Progenitor cell of endocrine pancreas (in vitro differentiated cells): ENCODE measurements at places on chromosomes 1 and 21. TPM values are rescaled to one million over a fixed set of nuclear protein-coding genes. Genes with fewer than 3 reads are reported as not detected.

DNA sequence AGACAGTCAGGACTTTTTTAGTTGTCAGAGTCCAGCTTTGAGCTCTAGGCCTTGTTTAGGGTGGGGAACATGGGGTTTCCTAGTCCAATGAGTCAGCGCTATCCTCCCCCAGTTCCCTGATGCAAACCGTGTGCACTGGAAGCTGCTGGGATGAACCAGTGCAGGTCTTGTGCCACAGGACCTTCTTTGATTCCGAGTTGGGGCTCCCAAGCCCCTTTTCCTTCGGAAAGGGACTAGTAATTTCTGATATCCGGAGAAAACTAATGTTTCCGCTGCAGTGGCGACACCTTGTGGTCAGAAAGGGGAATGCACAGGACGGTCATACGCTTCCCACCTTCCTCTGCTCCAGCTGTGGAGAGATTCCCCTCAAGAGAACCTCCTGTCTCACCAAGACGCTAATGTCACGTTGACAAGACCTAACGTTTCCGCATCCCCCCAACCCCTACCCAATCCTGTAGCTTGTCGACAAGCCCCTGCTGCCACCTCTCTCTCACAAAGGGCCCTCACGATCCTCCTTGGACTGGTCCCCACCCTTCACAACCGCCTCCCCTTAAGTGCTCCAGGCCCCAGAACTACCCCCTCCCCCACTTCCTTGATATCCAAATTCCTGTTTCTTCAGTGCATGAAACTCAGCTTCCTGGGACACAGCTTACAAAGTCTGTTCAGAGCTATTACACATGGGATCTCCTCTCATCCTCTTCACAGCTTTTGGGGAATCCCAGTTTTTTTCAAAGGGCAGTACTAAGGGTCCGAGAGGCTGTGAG is 30.9 kb downstream of the GPA33 start:
- peaks cover 13% of the 10 kb centered on the region for H3K27me3 ChIP-seq
- H3K4me3 ChIP-seq: no peak overlapping the region
- H3K4me1 ChIP-seq: no peaks in the 10 kb centered on the region
- H3K27ac ChIP-seq: no peak overlapping the region

DNA sequence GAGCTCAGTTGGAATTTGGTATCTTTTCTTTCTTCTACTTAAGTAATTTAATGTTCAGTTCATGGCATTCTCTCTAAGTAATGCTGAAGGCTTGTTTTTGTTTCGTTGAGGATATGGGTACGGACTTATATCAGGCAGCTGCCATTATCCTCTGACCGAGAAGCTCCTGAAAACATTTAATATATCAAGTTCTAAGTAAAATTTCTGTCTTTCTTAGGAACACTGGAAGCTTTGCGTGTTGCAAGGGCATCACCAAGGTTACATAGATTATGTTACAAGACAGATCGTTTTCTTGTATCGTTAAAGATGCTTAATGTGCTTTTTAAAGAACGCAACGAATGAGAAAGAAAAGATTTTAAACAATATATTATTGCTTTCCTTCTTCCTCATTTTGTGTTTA is 1.0 kb upstream of the GALNT2 start:
- H3K36me3 ChIP-seq: no peaks in the 10 kb centered on the region
- H3K27ac ChIP-seq: peak overlapping the region; percentile 91
- DNase-seq: no peak

DNA sequence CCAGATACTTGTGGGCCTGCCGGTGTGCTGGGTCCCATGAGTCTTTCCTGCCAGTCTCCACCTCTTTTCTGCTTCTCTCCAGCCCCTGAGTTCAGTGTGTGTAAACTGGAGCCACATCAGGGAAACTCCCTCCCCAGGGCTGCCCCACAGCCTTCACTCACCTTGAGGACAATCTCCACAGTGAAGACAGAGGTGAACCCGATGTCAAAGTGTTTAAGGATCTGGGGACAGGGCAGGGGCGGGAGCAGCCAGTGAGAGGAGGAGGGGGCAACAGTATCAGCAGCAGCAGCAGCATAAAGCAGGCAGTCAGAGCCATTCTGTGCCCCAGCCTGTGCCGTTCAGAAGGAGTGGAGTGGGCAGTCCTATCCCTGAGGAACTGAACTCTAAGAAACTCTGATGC is 43.2 kb downstream of the CACNA1S start:
- H3K4me1 ChIP-seq: peaks cover 5% of the 10 kb centered on the region
- H3K4me3 ChIP-seq: no peak overlapping the region
- no peak overlapping the region for H3K27ac ChIP-seq
- H3K36me3 ChIP-seq: no peaks in the 10 kb centered on the region
- DNase-seq: no peak

DNA sequence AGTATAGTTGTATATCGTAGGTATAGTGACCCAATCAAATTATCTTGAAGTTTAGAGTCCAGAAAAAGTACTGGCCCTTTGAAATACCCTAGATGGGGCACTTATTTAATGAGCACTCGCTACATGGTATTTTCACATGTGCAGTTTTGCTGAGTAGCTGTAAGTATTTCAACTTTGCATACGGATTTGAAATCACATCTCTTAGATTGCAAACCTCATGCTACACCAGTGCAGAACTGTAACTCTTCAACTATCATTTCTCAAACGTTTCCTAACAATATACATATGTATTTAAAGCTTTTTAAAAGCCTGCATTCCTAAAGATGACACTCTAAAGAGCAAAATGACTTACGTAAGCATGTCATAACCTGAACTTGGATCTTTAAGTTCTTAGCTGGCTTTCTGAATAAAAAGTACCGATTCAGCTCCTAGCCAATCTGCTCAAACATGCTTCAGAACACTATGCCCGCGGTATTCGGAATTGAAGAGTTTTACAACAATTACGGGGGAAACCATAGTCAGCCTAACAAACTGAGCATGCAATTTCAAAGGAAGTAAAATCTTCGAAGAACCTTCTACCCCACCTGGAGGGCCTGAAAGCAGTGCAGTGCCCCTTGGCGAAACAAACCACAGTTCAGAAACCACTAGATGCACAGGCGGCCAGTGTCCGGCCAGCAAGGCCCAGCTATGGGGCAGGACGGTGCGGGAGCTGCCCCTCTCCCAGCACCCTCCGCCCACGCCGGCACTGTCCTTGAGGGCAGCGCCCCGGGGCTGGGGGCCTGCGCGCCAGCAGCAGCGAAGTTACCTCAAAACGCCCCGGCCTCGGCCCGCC is 863 bp downstream of the FH start:
- H3K36me3 ChIP-seq: peaks cover 10% of the 10 kb centered on the region
- peaks cover 22% of the 10 kb centered on the region for H3K4me1 ChIP-seq
- no peaks in the 10 kb centered on the region for H3K27me3 ChIP-seq
- H3K27ac ChIP-seq: peak overlapping the region; percentile 83
- DNase-seq: no peak

The LTN1 gene
- total RNA-seq: 27.0 and 29.2 TPM in 2 replicates

DNA sequence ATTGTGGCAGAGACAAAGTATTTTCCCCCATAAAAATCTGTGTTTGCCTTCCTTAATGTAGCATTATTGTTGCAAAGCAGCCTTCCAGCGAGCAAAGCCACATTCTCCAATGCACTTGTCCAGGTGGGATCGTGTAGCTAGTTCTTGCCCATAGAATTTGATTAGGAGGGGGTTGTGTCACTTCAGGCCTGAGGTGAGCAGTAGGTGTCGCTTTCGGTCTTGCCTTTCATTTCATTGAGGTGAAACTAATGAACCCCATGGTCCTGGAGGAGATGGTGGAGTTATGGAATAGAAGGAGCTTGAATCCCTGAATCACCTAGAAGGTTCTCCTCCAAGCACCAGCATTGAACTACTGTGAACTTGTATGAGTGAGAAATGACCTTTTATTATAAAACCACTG is 318.9 kb upstream of the PBX1 start:
- no peak overlapping the region for H3K4me3 ChIP-seq
- no peaks in the 10 kb centered on the region for H3K27me3 ChIP-seq
- DNase-seq: no peak
- H3K36me3 ChIP-seq: no peaks in the 10 kb centered on the region
- no peaks in the 10 kb centered on the region for H3K4me1 ChIP-seq

- H3K4me3 ChIP-seq: no peak overlapping the region
- peaks cover 13% of the 10 kb centered on the region for H3K36me3 ChIP-seq
- H3K27ac ChIP-seq: peak overlapping the region; percentile 60
- H3K4me1 ChIP-seq: peaks cover 24% of the 10 kb centered on the region
- no peaks in the 10 kb centered on the region for H3K27me3 ChIP-seq
These were observed 8.7 kb upstream of the SNAPIN start for GRCh38 chr1:153649863-153650235.

- no peak overlapping the region for H3K27ac ChIP-seq
- no peaks in the 10 kb centered on the region for H3K4me1 ChIP-seq
- no peaks in the 10 kb centered on the region for H3K36me3 ChIP-seq
These were observed 72.9 kb downstream of the UBE2T start for GRCh38 chr1:202268817-202269216.

The AMPD1 gene
- total RNA-seq: not detected in 2 replicates

The KISS1 gene
- not detected in 2 replicates for total RNA-seq

The CADM3 gene
- 7.1 and 8.9 TPM in 2 replicates for total RNA-seq

The STK40 gene
- total RNA-seq: 34.6 and 42.0 TPM in 2 replicates

DNA sequence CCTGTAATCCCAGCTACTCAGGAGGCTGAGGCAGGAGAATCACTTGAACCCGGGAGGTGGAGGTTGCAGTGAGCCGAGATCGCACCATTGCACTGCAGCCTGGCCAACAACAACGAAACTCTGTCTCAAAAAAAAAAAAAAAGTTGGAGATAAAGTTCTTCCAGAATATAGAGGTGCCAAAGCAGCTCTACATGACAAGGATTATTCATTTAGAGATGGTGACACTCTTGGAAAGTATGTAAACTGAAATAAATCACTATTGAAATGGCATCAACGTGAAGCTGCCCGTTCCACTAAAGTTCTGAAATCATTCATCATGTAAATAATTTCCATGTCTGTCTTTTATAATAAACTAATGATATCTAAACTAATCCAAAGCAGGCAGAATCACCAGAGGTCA is 14.9 kb downstream of the EIF4G3 start:
- H3K27me3 ChIP-seq: no peaks in the 10 kb centered on the region
- H3K4me3 ChIP-seq: no peak overlapping the region
- no peak for DNase-seq
- H3K36me3 ChIP-seq: peaks cover 37% of the 10 kb centered on the region
- H3K27ac ChIP-seq: no peak overlapping the region

DNA sequence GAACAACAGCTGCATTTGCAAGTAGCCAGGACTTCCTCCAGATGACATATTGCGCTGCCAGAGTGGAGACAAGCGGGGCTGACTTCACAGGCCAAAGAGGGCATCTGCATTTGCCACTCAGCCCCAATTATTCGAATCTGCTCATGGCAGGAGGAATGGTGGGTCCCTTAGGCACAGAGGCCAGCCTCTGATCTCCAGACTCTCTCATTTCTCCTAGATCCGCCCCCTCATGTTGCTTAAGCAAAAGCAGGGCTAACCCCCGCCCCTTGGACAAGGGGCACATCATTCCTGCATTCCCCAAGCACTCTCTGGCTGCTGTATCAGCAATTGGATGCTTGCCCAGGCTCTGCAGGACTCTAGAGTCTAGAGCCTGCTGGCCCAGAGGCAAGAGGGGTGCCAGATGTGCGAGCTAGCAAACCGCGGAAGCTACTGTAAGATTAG is 262.4 kb downstream of the ST6GALNAC3 start:
- H3K4me3 ChIP-seq: no peak overlapping the region
- no peaks in the 10 kb centered on the region for H3K4me1 ChIP-seq
- H3K36me3 ChIP-seq: no peaks in the 10 kb centered on the region

The RGS13 gene
- not detected in 2 replicates for total RNA-seq

The BARHL2 gene
- not detected in 2 replicates for total RNA-seq

DNA sequence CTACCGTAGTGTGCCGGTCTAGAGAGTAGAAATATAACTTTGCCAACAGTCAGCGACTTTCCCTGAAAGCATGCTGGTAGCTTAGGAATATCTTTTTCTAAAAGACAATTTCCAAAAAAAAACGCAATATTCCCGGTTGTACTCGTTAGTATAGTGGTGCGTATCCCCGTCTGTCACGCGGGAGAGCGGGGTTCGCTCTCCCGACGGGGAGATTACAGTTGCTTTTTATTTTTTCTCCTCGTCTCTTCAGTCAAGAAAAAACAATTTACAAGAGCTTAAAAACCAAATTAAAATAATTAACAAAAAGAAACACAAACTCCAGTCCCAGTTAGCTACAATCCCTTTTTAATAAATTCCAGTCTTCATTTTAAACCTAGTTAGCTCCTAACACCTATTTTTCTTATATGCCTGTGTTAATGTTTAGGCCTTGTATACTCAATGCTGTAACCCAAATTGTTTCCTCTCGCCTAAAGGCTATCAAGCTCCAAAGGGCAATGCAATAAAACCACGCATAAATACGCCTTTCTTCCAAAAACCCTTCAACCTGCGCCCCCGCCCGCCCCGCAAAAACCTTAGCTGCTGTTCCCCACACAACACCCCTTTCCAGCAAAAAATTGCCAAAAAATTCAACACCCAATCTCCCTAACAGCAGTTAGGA is 7.8 kb downstream of the HSPA6 start:
- H3K4me1 ChIP-seq: peaks cover 12% of the 10 kb centered on the region
- no peak for DNase-seq
- peaks cover 48% of the 10 kb centered on the region for H3K27me3 ChIP-seq
- no peaks in the 10 kb centered on the region for H3K36me3 ChIP-seq

DNA sequence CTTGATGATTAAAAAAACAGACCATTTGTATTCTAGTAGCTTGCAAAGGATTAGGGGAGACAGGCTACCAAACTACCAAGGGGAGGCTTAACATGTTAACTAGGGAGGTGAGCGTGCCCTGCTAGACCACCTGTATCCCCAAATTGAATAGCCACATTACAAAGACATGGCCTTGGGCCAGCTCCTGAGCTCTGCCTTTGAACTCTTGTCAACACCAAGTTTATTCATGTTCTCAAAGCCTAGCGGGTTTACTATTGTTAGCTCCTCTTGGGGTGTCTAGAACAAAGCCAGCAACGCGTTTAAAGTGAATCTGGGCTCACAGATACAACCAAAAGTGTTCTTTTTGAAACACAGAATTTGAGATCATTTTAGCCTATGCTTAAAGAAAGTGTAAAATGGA is 36.3 kb downstream of the SMYD2 start:
- H3K4me3 ChIP-seq: no peak overlapping the region
- no peak for DNase-seq
- peaks cover 21% of the 10 kb centered on the region for H3K36me3 ChIP-seq
- no peaks in the 10 kb centered on the region for H3K27me3 ChIP-seq
- H3K27ac ChIP-seq: no peak overlapping the region
- peaks cover 6% of the 10 kb centered on the region for H3K4me1 ChIP-seq

GRCh38 chr1:50620680-50621329 is 197.6 kb upstream of the DMRTA2 start:
- DNase-seq: no peak
- peak overlapping the region; percentile 93 for H3K27ac ChIP-seq
- no peaks in the 10 kb centered on the region for H3K4me1 ChIP-seq
- H3K4me3 ChIP-seq: no peak overlapping the region
